DMS79 treated with DMSO at 0.1 percent for 48 hours (cell line): ENCODE measurements at places on chromosomes 6 and 20.

DNA sequence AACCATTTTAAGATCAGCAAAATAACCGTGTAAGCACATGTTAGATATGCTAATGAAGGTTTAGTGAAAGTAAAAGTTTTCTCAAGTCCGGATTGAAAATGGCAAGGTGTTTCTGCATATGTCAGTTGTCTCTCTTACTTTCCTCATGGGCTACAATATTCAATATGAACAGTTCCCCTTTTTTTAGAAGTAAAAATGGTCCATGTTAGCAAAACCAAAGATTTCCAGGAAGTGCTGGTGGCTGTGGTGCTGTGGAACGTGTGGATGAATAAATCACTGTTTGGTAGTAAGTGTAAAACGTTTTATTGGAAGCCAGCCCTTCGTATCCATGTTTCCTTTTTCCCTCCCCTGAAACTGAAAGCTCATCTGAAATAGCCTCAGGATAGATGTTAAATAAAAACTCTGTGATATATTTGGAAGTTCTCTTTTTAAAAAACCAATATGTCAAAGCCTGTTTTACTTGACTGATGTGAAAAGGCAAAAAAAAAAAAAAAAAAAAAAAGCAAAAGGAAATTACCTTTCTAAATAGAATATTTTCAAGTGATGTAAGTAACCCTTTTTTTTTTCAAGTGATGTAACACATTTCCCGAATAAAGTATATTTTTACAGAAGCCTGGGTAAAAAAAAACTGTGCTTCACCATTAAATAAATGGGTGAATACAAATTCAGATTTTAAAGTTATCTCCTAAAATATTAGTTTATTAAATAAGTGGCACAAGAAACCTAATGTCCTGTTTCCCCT, 41.9 kb downstream of the PLEKHG1 start:
- DNase-seq = no peak

- peak; percentile 72 for DNase-seq
Measured at GRCh38 chr6:124400261-124400999, 561.8 kb upstream of the RNF217 start.

DNA sequence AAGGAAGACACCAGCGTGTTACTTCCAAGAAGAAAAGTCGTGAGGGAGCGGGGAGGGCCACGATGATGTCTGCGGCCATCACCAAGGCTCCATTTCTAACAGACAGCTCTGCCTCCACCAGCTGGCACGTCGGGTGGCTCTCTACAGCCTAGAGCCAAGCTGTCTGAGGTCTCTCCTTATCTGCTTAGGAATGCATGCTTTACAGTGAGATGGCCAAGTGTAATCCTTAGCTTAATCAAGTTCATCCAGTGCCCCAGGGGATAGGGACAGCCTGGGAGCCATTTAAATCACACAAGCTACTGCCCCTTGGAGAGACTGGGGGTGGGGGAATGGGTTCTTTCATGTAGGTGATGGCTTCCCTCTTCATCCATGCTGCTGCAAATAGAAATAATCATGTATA, 213.8 kb upstream of the CST7 start:
- DNase-seq = no peak

- peak; percentile 93 for DNase-seq
Measured at GRCh38 chr20:32626859-32627636, 41.9 kb upstream of the NOL4L start.

- DNase-seq = no peak
Measured at GRCh38 chr20:32546918-32547752, 38.0 kb downstream of the NOL4L start.

DNA sequence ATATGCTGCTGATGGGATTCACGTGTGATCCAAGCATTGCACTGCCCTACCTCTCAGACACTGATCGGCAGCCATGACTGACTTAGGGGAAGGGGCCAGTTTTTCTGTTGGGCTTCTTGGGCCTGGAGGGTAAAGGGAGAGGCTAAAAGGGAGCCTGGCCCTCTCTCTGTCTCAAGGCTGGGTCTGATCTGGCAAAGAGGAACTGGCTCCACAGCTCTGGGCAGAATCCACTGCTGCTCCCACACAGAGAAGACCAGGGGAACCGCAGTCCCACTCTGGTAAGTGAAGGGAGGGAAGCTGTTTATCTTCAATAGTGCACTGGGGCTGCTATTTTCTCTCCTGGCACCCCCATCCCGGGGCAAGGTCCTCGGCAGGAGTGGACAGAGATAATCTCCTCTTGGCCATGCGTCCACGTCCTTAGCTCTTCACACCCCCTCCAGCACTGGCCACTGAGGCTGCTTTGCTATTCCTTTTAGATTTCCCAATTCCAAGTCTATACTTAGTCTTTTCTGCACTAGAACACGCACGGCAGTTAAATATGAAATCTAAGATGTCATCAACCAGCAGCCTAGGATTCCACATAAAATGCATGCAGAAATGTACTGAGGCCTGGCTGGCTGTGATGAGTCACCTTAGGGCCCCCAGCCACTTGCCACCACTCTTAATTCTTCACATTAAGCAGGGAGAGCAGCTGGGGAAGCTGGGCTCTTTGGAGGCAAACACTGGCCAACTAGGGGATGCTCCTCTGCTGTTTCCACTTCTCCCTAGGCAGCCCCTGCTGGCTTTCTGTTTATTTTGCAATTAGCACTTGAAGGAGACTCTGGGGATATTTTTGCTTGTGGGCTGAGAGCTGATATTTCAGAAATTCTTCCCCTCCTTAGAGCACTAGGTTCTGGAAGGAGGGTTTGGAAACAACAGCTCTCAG, 87.8 kb upstream of the ARMC2 start:
- DNase-seq = peak; percentile 57

GRCh38 chr6:39226639-39227329, 2.5 kb downstream of the KCNK5 start:
- no peak for DNase-seq

GRCh38 chr20:41702647-41703046, 84.5 kb upstream of the CHD6 start:
- DNase-seq = no peak

DNA sequence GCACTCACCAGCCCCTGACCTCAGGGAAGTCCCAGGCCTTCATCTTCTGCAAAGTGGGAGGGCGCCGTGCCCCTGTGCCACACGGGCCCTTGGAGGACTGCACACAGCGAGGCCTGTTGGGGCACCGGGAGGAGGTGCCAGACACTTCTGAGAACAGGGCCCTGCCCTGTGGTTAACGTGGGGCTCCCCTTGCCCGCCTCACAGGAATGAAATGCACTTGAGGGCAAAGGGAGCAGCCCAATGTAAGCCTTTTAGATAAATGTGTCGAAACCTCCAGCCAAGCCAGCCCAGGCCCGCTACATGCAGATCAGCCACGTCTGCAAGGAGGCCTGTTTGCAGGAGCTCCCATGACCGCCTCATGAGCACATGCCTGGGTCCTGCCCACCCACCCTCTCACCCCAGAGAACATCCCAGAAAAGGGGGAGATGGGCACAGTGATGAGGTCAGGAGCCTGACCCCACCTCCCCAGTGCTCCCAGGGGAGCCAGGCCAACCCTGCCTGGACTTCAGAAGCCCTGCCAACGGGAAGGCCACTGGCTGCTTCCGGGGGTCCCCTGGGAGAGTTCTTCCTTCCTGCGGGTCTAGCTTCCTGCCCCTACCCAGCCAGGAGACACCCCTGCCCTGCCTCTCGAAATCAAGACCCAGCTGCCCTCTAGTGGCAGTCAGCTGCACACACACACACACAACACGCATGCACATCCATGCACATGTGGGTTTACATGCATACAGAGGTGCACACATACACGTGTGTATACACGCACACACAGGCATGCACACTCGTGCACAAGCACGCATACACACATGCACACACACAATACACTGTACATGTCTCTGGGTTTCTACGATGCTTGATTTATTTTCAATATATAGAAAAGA, 178.7 kb downstream of the TAF4 start:
- DNase-seq = peak; percentile 22

DNA sequence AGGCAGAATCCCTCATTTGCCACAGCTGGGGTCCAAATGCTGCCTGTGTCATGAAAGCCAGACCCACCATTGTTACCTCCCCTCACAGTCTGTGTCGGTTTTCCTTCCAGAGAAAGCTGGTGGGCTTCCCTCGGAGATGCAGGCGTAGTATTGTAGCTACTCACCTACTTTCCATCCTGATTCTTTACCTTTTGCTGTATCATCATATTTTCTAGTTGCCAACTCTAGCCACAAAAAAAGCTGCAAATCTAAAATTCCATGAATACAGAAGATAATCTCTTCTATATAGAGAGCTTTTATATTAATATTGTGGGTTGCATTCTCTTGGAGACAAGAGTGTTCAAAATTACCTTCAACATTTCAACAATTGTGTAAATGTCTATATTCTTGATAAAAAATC, 98.0 kb upstream of the LAMP5 start:
- DNase-seq = no peak

DNA sequence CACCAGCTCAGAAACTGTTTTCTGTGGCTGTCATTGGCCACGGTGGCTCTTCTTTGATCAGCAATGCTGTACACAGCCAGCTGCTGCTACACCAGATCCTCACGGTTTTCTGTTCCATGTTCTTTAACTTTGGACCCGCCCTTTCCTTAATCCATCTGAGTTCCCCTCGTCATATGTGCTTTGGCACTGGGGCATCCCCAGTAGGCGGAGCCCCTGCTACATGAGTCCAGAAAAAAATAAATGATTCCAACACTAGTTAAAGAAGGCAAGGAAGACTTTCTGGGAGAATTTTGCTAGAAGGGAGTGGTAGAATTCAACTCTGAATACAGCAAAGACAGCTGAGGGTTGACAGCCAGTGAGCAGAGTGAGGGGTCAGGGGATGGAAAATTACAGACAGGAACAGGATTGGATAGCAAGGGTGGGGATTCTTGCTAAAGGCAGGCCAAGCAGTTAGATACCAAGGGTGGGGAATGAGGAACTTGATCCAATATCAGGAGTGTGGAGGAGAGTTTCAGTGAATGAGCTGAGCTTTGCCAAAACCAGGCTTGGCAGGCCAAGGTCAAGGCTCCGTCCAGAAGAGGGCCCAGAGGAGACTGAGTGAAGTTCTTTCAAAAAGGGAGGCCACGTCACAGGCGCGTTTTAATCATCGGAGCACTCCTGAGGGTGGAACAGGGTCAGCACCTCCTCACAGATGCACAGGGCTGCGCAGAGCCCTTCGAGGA, 391.8 kb downstream of the CDH4 start:
- DNase-seq = no peak

- no peak for DNase-seq
Measured at GRCh38 chr6:163375361-163375760, 39.2 kb upstream of the QKI start.

- DNase-seq = no peak
Measured at GRCh38 chr20:56381501-56381900, 10.5 kb downstream of the AURKA start.

- DNase-seq = no peak
Measured at GRCh38 chr6:122495612-122496011, 24.0 kb upstream of the SERINC1 start.

GRCh38 chr6:11459079-11459610, 78.4 kb upstream of the TMEM170B start:
- no peak for DNase-seq

DNA sequence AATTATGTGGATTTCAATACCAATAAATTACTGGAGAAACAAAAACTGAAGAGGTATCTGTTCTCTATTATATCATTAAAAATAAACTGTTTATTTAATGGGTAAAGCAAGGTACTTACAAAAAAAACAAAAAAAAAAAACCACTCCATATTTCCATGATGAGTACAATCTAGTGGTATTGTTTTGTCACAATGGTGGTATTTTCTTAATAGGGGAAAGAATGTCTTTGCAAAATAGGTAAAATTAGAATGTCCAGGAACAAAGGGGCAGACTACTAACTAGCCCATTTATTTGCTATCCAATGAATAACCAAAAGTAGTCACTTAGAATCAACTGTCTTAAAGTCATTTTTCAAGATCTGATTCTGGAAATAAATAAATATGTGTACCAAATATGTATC, 92.0 kb downstream of the ARHGAP18 start:
- no peak for DNase-seq

- DNase-seq = no peak
Measured at GRCh38 chr6:2739335-2739734, 11.4 kb downstream of the MYLK4 start.

DNA sequence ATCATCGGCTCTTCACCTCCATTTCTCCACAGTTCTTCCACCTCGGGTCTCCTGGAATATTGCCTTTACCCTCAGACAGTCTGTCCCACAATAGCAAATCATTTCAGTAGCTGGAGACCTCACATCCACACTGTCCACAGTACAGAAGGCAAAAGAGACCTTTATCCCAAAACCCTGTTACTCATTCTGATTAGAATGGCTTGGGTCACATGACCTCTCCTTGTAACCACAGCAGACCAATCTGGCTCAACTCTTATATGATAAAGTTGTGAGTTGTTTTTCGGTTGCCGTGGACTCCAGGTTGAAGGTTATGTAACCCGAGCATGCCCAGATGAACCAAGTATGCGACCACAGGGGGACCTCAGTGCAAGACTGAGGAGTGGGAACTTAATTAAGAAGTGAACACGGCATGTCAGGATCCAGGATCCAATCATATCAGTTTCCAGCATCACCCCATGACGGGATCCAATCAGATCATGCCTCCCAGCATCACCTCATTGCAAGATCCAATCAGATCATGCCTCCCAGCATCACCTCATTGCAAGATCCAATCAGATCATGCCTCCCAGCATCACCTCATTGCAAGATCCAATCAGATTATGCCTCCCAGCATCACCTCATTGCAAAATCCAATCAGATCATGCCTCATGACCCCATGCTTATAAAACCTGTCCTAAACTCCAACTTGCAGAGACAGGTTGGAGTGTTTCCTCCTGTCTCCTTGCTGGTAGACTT, 68.7 kb downstream of the LY86 start:
- no peak for DNase-seq

DNA sequence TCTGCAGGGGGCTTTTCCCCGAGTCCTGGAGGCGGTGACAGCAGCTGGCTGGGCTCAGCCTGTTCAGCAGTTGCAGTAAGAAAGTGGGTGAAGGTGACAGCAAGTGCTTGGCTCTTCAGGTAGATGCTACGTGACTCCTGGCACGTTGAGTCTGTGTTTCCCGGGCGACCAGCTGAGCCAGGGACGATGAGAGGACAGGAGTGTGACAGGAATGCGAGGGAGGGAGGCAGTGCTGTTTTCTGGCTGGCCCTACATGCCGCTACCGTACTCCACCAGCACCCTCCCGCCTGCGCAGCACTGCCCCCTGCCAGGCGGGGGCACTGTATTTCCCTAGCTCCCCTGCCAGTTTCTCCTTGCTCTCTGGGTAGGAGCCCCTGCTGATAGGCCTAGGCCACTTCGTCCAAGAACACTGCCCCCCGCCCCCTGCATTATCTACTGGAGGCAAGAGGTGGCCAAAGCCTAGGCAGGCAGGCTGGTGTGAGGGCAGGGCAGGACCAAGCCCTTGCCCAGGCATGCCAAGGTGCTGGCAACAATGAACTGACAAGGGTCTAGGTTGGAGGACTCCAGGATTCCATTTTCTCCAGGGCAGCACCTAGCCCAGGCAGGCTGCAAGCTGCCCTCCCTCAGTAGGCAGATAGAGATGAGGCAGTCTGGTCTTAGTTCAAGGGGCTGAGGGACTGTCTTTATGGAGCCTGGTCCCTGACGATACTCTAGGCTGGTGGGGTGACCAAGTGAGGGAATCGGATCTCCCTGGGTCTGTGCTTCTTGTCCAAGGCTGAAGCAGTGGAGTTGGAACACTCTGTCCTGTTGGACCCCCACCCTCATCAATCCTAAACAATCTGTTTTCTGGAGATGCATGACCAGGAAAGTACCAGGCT, 19.2 kb downstream of the MRPS18A start:
- peak; percentile 94 for DNase-seq

GRCh38 chr20:5495026-5495425, 178.3 kb upstream of the PROKR2 start:
- DNase-seq = no peak

- DNase-seq = no peak
Measured at GRCh38 chr6:160356074-160356744, 8.0 kb downstream of the SLC22A3 start.

GRCh38 chr6:14506656-14507246, 389.2 kb downstream of the CD83 start:
- no peak for DNase-seq
